ENCODE measurements at places on chromosomes 12 and 14.

GRCh38 chr12:94488463-94488862, 28.8 kb upstream of the CEP83 start:
- no peak for DNase-seq

DNA sequence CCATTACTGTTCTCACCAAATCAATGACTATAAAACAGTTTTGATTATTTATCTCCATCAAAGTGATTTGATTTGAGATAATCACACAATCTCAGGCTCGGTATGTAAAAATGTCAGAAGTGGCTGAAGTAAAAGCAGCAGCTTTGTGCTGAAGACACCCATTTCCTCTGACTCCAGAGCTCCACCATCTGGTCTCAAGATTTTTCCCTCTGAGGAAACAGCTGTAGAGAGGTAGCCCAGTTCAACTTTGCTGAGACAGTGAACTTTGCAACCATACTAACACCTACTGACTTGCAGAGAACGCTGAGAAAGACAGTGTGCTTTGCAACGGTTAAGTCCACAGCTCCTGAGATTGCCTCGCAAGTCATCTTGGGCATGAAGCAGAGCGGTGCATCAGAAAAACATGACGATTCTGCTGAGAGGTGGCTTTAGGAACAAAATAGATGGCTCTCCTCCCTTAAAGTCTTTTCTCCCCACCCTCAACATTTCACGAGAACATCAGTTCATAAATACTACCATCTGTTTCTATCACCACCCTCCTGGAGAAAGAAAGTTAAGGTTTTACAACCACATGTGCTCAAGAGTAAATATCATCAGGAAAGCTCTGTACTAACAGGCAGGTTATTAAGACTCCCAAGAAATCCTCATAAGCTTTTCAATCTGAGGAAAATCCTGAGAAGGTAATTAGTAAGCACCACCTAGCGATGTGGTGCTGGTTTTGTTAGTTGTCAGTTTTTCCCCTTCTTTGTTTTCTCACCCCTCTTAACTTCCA, 34.8 kb downstream of the HIGD1C start:
- DNase-seq, result no peak

DNA sequence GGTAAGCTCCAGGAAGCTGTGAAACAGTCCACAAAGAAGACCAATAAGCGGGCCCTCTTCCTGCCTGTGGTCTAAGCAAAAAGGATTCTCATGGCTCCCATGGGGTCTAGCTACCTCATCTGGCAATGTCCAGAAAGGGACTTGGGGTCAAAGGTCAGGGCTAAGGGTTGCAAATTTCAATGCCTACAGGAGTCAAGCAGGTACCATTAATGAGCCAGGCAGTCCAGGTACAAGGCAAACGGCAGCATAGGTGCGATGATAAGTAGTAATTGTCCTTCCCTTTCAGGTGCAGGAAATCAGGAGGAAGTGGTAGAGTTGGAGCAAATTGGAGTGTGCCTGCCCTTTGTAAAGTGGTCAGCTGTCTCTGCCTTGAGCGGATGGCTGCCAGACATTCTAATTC, 6.4 kb upstream of the LACRT start:
- DNase-seq, result no peak

- no peak for DNase-seq
These were observed 185.3 kb upstream of the BCL2L14 start for GRCh38 chr12:11885261-11886038.

Measured in stimulated activated CD4-positive, alpha-beta T cell treated with anti-CD3 and anti-CD28 coated beads, Interleukin-4, amount 100 ng/mL, for 4 hours (primary cell).